ENCODE measurements at places on chromosomes 5 and 9.

GRCh38 chr5:133290669-133291240, 238.9 kb downstream of the HSPA4 start:
- DNase-seq: no peak

DNA sequence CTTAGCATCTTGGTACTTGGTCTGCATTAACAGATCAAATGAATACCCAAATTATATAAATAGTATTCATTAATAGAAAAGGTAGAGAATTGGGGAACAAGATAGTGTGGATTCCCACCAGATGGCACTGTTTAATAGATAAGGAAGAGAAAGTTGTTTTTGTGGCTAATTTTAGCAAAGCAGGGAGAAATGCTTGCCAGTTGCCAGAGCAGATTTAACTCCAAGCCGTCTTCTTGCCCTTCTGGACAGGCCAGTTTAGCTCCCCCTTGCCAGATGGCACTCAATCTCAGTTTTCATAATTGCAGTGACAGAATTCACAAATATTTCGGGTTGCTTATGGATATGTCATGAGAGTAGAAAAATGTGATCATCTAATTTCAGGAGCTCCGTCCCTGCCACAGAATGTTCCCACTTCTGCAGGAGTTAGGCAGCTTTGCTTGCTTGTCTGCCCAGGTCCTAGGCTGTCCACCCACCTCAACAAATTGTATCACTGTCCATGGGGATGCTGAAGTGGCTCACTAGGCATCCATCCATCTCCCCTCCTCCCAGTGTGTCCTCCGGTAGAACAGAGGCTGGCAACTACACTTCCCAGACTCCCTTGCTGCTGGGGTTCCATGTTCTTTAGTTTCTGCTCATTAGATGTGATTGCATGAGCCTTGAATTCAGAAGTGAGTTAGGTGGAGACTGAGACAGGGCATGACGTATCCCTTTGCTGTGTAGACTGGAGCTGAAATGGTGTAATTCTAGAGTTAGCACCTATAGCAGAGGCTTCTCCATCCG, 11.8 kb upstream of the HEXB start:
- peak; percentile 43 for DNase-seq

- no peak for DNase-seq
These were observed 3.0 kb upstream of the CDX1 start for GRCh38 chr5:150163547-150164059.

GRCh38 chr9:91564081-91564670, 140.5 kb upstream of the NFIL3 start:
- DNase-seq: no peak

DNA sequence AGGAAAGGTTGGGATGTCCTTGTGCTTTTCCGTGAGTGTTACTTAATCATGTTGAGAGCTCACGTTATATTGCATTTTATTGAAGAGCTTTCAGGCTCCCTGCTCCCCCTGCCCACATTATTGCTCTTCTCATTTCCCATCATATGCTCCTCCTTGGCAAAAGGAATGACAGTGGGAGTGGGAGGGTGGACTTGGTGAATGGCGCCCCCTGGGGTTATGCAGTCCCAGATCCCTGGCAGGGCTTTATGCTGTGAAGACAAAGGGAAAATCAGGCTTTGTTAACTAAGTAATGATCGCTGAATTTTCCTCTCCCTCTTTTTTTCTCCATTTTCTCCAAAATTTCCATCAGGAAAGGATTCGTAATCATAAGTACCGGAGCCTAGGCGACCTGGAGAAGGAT, 166.6 kb downstream of the SMARCA2 start:
- no peak for DNase-seq

GRCh38 chr5:97365163-97365845, 182.3 kb upstream of the RIOK2 start:
- DNase-seq: no peak

GRCh38 chr9:3474821-3475220, 51.0 kb downstream of the RFX3 start:
- no peak for DNase-seq

DNA sequence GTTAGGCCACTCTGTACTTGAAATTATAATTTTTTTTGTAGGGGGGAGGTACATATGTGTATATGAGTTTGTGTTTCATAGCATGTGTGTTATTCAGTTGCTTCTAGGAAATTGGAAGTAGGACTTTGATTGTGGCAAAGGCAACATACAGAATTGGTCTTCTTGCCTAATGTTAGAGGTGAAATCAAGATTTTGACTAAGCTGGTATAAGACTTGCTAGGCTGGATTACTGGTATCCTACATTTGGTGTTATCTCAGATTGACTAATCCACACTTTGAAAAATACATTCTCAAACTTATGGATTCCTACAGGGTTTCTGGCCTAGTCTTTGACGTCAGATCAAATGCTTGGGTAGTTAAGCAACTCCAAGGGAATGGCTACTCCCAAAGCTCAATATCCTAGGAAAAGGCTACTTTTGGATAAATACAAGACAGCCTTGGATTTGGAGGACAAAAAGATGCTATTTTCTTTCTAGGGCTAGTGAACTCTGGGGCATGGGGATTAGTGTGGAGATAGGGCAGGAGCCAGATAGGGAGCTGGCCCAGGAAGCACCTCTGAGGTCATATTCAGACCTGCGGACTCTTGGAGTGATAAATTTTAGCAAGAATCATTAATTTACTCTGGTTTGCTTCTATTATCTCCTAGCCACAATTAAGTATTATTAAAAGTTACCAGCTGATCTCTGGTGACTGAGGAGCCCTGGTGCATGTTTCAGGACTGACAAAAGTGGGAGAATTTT, 144.0 kb upstream of the RPS23 start:
- DNase-seq: no peak

- DNase-seq: no peak
These were observed 3.0 kb downstream of the MVB12B start for GRCh38 chr9:126329476-126330275.

DNA sequence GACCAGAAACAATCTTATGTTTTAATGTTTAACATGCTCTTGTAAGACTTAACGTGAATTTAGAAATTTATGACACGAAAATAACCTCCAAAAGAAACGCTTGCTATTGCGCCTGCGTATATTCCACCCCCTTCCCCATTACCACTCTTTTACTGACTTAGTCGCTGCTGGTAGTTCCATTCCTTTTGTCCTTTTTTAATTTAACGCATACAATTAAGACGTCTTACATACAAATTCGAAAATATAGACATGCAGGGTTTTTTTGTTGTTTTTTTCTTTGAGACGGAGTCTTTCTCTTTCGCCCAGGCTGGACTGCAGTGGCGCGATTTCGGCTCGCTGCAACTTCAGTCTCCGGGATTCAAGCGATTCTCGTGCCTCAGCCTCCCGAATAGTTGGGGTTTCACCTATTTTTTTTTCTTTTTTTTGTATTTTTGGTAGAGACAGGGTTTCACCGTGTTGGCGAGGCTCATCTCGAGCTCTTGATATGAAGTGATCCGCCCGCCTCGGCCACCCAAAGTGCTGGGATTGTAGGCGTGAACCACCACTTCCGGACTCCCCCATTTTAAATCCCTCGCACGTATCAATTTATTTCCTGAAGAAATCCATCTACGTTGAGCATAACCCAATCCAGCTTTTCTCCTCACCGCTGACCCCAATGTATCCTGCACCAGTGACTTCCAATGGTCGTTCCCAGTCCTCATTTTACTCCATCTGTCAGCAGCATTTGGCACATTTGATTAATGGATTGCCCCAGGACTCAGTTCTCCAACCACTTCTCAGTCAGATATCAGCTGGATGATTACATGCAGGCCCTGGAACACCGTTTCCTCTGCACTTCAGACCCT, 684 bp upstream of the MED7 start:
- DNase-seq: no peak

DNA sequence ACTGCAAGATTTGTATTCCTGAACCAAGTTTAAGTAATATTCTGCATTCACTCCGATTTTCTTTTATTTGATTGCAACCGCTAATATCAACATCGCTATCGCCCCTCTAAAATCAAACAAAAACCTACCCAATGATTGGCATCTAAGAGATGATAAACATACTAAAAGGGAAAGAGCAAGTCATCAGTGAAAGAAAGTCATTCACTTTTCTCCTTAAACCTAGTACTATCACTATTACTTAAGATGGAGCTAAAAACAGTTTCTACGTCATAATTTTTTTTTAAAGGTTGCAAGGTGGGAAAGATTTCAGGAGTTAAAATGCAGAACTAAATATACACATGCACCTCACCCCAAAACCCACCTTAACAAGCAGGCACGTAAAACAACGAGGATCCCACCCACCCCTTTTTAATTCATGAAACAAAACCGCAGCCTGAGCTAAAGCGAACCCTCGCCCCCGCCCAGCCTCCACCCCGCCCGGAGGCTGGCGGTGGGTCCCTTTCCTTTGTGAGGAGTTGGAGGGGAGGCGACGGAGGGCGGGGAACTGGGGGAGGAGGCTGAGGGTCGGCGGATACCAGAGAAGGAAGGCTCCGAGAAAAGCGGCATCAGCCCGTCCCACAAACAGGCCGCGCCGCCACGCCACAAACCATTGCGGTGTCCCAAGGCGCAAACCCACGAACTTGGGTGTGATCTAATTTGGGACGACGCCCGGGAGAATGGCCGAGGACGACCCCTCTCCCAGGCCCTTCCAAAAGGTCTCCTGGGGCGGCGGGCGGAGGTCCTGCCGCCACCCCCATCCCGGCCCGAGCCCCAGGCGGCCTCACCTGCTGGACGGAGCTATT, 861 bp downstream of the UBQLN1 start:
- DNase-seq: no peak

GRCh38 chr5:138128334-138128733, 10.9 kb downstream of the NME5 start:
- DNase-seq: no peak

- DNase-seq: no peak
These were observed 66.0 kb upstream of the GNA14 start for GRCh38 chr9:77714077-77714549.

- DNase-seq: no peak
These were observed 768 bp downstream of the YTHDC2 start for GRCh38 chr5:113514289-113514635.

- peak; percentile 13 for DNase-seq
These were observed 69.1 kb downstream of the PSAT1 start for GRCh38 chr9:78365748-78366697.

DNA sequence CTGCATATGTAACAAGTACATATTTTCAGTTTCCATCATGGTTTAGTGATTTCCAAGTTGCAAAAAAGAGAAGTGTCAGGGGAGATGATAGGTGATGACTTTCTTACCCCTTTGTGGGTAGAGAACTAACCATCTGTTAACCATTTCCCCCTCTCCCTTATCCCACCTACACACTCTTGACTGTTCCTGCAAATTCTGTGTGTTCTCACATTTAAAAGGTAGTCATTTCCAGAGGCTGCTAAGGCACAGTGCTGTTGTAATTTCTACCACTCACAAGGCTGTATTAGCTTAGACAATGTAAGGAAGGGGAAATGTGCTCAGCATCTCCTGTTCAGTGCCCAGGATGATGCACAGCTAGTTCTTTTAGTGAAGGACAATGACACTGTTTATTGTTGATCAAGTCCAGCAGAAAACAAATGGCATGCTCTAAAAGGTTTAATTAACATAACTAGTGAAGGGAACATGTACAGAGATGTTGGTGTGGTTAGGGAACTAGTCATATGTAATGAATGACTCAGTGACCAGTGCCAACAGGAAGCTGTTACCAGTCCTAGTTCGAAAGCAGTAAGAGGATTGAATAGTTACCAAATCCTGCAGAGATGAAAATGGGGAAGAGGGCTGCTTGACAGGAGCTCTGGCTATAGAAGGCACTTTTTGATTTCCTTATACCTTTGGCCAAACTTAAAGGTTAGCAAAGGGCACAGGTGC, 165.1 kb downstream of the PLK2 start:
- no peak for DNase-seq

DNA sequence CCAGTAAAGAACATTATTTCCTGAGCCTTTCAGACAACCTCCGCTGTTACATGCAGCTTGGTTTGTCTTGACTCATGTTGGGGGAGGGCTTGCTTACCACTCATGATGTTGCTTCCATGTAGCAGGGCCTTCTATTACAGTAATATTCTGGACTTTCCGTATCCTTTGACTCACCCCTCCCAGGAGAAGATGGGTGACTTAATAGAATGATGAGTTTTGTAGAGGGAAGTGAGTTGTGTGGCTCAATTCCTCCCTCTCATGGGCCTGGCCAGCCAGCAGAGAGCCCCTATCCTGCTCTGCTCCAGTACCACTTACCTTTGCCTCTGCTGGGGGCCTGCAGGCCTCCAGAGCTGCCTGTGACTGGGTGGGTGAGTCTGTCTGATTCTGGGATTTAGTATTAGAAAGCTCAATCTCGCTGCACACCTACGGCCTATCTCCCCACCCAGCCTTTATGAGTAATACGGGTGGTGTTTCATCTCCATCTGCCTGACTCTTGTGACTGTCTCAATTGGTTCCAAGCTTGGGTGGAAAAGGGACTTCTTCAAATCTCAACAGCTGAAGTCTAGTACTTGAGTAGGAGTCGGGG, 52.6 kb upstream of the KLF9 start:
- no peak for DNase-seq

DNA sequence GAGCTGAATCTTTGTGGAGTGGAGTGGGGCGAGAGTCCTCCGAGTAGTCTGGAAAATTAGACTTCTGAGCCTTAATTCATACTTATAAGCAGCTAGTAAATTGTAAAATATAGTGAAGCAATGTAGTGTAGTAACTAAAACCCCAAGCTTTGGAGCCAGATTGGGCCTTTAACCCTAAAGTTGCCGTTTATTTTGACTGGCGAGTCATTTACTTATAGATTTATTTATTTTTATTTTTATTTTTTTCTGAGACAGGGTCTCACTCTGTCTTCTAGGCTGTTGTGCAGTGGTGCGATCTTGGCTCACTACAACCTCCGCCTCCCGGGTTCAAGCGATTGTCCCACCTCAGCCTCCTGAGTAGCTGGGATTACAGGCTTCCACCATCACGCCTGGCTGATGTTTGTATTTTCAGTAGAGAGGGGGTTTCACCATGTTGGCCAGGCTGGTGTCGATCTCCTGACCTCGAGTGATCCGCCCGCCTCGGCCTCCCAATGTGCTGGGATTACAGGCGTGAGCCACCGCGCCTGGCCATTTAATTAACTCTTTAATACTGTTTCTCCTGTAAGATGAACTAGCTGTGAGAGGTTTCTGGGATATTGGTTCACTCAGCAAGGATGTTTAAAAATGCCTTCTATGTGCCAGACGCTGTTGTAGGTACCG, 687 bp upstream of the RPS23 start:
- DNase-seq: no peak

GRCh38 chr5:178542455-178542854, 47.7 kb downstream of the COL23A1 start:
- DNase-seq: no peak

- no peak for DNase-seq
These were observed 3.6 kb downstream of the MACROH2A1 start for GRCh38 chr5:135395451-135395850.

DNA sequence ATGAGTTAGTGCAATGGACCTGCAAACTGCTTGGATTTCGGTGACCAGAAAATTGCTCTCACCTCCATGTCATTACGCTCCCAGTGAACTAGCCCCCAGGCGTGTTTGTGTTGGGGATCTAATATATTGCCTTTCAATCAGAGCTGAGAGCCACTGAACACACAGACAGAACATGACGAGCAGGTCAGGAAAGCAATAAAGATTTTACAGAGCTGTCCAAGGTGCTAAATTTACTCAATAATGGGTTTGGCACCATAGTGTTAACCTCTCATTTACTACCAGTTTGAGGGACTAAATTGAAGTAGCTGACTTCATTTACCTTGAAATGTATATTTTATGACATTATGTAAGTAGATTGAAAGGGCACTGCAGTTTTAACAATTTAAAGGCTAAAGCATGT, 383.0 kb downstream of the EBF1 start:
- no peak for DNase-seq

- DNase-seq: peak; percentile 82
These were observed 998.8 kb downstream of the MAT2B start for GRCh38 chr5:164504141-164504772.

- DNase-seq: no peak
These were observed 111.2 kb upstream of the FAM174A start for GRCh38 chr5:100424017-100424416.

GRCh38 chr9:24608599-24608998, 62.9 kb upstream of the IZUMO3 start:
- DNase-seq: no peak
